ENCODE measurements at places on chromosomes 12 and 14. TPM values are rescaled to one million over a fixed set of nuclear protein-coding genes. Genes with fewer than 3 reads are reported as not detected.
A peak's percentile ranks its signal among the peaks of the same experiment; 100 is the strongest.

Gene KRT74
- not detected for total RNA-seq

Gene TCL1B
- total RNA-seq = not detected

Gene OTUB2
- total RNA-seq = 3.3 TPM

Gene PRKCH
- total RNA-seq = 6.0 TPM

Gene CLEC7A
- 1.4 TPM for total RNA-seq

Gene DNAJC22
- total RNA-seq = 0.34 TPM

Gene RAPGEF3
- total RNA-seq = 8.4 TPM

Gene SYT1
- 24.0 TPM for total RNA-seq

Gene PARPBP
- total RNA-seq = 5.8 TPM

Gene ACVRL1
- 1.3 TPM for total RNA-seq

- no peak for DNase-seq
These were observed 113.2 kb downstream of the ERC1 start for GRCh38 chr12:1104088-1104800.

- DNase-seq = peak; percentile 79
These were observed 5.4 kb downstream of the SLC15A4 start for GRCh38 chr12:128818065-128819022.

DNA sequence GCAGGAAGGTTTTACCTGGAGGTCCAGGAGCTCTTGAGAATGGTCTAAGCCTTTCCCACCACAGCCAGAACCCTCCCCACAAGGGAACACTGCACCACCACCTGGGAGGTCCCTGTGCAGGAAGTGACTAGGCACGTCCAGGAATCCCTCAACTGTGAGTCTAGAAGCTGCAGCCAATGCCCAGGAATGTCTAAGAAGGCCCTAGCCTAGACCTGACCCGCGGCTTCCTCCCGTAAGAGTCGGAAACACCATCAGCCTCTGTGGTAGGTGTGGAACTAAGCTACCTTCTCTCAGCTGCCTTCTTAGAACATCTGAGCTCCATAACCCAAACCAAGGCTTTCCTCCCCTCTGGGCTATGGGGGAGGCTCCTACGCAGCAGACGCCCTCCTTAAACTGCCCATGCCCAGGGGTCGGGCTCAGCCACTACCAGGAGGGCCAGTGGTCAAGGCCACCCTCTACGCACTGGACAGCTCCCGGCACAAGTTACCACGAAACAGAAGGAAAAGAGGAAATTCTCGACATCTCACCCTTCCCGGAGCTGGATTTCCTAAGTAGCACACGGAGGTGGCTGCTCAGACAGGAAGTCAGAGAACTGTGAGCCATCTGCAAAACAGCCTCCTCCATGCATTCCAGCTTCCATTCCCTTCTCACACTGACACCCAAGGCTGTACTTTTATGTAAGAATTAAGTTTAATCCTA is 25.5 kb downstream of the ZFYVE21 start:
- no peak for DNase-seq

- no peak for DNase-seq
These were observed 10.1 kb downstream of the RNASE6 start for GRCh38 chr14:20791187-20791586.

- peak; percentile 69 for DNase-seq
These were observed 3.5 kb upstream of the ANKRD52 start for GRCh38 chr12:56261503-56262232.

DNA sequence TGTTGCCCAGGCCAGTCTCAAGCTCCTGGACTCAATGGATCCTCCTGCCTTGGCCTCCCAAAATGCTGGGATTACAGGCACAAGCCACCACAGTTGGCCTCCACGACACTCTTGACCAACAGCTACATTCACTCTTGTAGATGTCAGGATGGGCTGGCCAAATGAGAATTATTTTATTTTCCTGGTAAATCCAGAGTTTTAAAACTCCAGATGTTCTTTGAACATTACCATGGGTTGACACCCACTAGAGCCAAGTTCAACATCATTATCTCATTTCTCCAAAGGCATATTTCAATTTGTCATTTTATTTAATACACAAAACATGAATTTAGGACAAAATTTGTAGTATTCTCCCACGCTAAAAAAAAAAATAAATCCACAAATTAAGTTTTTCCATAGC is 56.5 kb upstream of the FOXN3 start:
- DNase-seq = no peak

DNA sequence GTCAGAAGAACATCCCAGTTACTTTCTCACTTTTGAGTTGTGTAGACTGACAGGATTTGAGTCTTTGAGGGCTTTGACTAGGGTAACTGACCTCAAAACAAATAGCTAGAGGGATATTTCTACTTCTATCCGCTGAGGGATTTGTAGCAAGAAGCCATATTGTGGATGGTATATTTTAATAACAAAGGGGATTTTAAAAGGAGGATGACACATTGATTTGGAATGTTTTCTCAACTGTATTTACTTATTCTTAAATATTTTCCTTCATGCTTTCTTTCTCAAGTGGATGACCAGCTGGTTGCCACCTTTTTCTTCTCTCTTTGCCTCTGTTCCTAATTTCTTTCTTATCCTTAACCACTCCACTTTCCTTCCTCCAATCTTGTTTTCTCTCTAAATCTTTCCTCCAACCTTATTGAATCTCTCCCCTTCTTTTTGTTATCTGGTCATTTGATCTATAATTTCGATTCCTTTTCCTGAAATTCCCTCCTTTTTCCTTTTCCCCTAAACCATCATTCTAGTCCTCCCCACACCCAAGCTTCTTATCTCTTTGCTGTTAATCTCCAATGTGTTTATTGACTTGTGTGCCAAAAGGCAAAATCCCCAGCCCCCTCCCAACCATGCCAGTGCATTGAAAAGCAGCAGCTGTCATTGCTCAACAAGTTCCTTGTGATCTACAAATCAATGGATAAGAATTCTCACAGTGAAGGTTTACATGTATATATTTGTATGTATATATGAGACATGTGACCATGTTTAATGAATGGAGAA is 411.6 kb downstream of the RAD51B start:
- DNase-seq = peak; percentile 70

DNA sequence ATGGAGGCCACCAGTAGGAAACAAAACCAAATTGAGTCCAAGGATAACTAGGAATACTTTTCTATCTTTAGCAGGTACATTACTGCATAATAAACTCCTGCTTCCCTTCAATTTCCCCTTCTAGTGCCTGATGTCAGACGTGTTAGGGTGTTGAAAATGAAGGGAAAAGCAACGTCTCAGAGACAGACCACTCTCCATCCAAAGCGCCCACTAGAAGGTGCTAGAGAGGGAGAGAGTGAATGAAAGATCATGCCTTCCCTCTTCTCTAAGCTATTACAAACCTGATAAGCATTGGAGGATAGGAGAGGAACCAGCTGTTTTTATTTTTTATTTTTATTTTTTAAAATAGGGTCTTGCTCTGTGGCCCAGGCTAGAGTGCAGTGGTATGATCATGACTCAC is 64.1 kb downstream of the ZNF641 start:
- no peak for DNase-seq

GRCh38 chr12:55734595-55734994 is 5.8 kb upstream of the CD63 start:
- no peak for DNase-seq

DNA sequence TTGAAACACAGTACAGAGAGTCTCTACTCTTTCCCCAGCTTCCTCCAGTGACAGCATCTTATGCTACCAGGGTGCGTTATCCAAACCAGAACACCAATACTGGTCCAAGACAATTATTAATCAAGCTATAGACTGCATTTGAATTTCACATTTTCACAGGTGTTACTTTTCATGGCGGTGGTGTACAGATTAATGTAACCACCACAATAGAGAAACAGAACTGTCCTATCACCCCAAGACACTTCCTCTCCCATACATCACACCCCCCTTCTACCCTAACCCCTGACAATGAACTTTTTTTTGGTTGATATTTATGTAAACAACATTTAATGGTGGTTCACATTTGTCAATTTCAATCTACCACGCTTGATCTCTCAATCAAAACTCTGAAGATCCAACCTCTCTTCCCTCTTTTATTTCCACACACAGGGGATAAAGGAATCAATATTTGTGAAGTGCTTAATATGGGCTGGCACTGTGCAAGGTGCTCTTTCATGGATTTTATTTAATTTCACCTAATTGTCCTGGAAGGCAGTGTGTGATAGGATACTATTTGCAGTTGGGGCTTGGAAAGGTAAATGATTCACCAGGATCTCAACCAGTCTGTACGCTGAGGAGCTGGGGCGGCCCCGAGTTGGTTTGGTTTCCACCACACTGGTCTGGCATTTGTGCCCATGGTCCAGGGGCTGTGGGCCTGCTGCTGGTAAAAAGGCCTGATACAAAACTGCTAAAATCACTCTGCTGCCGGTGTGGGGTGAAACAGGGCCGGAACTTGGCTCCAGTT is 54.6 kb upstream of the DICER1 start:
- DNase-seq = no peak

GRCh38 chr14:54211551-54212308 is 185.1 kb upstream of the CDKN3 start:
- DNase-seq = peak; percentile 94

GRCh38 chr12:103852498-103852997 is 11.5 kb upstream of the NT5DC3 start:
- peak; percentile 27 for DNase-seq

GRCh38 chr12:6664902-6665301 is 2.0 kb upstream of the ING4 start:
- no peak for DNase-seq

DNA sequence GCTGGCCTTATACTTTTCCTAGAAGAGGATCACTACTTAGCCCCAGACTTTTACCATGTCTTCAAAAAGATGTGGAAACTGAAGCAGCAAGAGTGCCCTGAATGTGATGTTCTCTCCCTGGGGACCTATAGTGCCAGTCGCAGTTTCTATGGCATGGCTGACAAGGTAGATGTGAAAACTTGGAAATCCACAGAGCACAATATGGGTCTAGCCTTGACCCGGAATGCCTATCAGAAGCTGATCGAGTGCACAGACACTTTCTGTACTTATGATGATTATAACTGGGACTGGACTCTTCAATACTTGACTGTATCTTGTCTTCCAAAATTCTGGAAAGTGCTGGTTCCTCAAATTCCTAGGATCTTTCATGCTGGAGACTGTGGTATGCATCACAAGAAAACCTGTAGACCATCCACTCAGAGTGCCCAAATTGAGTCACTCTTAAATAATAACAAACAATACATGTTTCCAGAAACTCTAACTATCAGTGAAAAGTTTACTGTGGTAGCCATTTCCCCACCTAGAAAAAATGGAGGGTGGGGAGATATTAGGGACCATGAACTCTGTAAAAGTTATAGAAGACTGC is 1.5 kb downstream of the MGAT2 start:
- DNase-seq = no peak

- peak; percentile 66 for DNase-seq
These were observed 201.2 kb downstream of the ANO4 start for GRCh38 chr12:100995771-100996170.

GRCh38 chr12:117119592-117120198 is 20.5 kb upstream of the TESC start:
- DNase-seq = no peak

- DNase-seq = no peak
These were observed 26.9 kb downstream of the ZDHHC17 start for GRCh38 chr12:76790564-76791552.

GRCh38 chr12:96335270-96335669 is 65.0 kb downstream of the CDK17 start:
- no peak for DNase-seq

- no peak for DNase-seq
These were observed 96.1 kb downstream of the DIO3 start for GRCh38 chr14:101657372-101657771.

GRCh38 chr14:77024171-77024691 is 4.3 kb downstream of the IRF2BPL start:
- peak; percentile 41 for DNase-seq

DNA sequence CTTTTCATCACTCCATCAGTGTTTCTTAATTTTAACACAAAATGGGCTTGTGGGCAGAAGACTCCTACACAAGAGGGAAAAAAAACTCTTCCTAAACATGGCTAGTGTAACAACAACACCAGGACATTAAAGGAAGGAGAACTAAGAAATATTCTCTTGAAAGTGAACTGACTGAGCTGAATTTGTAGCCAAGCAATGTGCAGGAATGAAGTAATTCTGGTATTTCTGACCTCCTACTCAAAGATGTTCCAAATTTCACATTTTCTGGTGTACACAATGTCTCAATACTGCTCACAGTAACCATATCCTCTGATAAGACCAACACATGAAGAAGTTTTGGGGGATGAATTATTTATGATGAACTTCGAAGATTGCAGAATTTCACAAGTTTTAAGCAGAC is 357.3 kb downstream of the DUSP6 start:
- DNase-seq = no peak

GRCh38 chr14:36661506-36662257 is at the start of gene PAX9:
Gene PAX9, plus strand, starts transcription at chr14:36661860. Its CDS starts 230 bp downstream, at chr14:36662090.
- peak; percentile 44 for DNase-seq

DNA sequence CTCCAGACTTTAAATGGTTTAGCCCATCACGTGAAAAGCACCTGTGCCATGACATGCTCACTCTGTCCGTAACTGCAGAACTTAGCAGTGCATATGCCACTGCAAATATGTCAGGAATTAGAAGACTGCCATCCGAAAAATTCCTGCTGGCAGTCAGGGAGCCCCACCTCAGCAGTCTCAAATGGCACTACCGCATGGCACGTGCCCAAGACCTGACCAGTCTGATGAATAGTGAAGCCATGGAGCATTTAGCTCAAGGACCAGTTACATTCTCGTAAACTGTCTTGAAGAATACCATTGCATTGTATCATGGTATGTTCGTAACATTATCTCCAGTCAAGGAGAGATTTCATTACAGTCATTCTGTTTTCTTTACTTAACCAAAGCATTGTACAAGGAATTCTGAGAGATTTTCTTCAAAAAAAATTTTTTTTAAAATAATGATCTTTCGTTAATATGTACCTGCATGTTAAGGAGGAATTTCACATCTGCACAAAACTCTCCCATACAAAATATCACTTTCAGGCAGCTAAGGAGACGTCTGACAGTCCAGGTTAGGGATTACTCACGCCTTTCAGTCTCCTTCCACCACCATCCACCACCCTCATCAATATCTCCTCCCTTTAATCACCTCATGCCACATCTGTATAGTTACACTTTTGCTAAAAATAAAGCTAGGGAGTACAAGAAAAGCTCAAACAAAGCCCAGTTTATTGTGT is 138.5 kb downstream of the ANO2 start:
- peak; percentile 68 for DNase-seq

DNA sequence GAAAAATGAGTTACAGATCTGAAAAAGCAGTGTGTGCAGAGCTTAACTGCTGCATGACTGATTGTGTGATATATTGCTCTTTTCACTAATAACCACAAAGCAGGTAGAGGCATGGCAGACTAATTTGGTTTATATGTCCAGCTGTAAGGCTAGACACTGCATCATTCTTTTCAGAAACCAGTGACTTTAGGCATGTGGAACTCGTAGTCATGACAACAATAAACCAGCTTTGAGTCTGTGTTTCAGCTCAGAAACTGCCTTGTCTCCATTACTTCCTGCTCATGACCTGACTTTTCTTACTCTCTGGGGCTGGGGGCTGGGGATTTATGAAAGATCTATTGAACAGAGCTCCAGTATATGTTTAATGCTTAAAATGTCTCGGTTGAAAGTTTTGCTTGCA is 146.8 kb upstream of the LRIG3 start:
- peak; percentile 96 for DNase-seq

- no peak for DNase-seq
These were observed 678.5 kb upstream of the FOXG1 start for GRCh38 chr14:28088125-28088524.

GRCh38 chr14:94394581-94395207 is 6.3 kb upstream of the SERPINA1 start:
- peak; percentile 59 for DNase-seq

- no peak for DNase-seq
These were observed 83.4 kb upstream of the NOS1 start for GRCh38 chr12:117444781-117445180.

Data from astrocyte (in vitro differentiated cells and primary cell).